ENCODE measurements at places on chromosomes 1 and 21.

DNA sequence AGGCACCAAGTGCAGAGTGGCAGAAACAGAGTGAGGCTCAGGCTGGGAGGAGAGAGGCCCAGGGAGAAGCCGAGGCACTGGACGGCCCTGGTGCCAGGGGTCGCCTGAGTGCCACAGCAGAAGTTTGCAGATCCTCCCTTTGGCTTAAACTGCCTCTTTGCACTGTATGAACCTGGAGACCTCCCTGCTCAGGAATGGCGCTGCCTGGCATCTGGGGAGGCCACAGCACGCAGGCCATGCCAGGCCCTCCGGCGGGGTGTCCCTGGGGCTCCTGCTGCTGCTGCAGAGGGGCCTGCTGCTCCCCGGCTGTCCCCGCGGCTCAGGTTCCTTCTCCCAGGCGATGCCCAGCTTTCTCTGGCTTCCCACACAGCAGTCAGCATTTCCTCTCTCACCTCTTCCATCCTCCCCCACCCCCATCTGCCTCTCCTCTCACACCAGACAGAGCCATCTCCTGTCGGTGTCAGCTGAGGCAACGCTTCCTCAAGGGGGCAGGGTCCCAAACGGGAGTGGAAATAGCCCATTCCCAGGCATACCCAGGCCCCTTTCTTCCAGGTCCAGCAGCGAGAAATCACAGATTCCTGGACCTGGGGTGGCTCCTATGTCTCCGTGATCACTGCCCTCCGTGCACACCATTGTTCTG, 35.2 kb downstream of the SYT6 start:
- no peak for DNase-seq

DNA sequence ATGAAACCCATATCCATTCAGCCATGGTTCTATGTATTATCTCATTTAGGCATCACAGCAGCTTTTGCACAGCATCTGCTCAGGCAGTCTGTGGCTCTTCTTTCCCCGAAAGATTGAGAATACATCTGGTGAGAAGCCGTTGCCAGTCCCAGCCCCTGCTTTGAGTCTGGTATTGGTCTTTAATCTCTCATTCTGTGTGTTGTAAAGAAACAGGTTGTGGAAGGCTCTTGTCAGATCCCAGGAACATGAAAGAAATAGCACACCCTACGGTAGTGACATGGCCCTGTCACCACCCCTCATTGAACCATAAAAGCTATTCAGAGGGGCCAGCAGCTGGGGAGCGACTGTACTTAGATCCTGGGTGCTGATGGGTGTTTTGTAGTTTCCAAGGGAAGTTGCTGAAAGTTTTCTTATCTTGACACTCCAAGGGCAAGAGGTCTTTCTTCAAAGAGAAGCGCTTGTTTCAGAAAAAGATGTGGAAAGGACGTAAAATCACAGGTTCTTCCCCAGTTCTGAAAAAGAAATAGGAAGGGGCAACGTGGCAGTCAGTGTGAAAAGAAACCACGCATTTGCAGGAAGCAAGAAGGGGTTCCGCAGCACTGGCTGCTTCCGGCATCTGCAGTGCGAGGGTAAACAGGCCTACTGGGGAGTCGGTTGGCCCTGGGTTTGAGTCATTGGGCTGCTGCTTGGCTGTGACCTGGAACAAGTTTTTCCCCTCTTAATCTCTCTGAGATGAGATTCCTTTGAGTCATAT, 145.0 kb downstream of the DHRS3 start:
- no peak for DNase-seq

- no peak for DNase-seq
Measured at GRCh38 chr1:27517907-27518718, 28.1 kb upstream of the WASF2 start.

GRCh38 chr1:93631626-93632365, 49.8 kb downstream of the BCAR3 start:
- DNase-seq: no peak

DNA sequence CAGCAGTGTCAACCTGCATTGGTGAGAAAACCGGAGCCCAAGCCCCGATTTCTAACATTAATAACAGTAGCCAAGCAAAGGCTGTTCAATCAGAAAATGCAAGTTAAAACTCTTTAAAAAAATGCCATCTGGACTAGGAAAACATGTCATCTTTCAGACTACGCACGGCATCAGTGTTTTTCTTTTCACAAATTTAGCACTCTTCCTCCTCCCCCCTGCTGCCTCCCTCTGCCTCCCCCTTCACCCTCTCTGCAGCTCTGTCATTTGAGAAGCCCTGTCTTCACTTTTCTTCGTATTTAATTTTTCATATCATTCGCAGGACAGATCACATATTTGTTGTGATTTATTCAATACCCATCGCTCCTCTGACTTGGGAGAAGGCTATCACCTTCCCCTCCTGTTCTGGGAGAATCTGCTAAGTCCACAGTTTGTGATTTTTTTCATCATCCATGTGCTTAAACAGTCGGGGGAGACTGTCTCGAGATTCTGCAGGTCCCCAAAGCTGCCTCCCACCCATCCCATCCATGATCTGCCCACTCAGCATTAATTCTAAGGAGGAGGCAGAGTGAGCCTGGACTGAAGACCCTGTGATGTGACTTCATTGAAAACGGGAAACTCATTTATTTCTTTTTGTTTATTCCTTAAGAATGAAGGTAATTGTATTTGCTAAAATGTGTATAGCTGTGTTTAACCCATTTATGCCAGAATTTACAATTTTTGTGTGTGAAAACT, 84.8 kb downstream of the PROX1 start:
- DNase-seq: no peak

DNA sequence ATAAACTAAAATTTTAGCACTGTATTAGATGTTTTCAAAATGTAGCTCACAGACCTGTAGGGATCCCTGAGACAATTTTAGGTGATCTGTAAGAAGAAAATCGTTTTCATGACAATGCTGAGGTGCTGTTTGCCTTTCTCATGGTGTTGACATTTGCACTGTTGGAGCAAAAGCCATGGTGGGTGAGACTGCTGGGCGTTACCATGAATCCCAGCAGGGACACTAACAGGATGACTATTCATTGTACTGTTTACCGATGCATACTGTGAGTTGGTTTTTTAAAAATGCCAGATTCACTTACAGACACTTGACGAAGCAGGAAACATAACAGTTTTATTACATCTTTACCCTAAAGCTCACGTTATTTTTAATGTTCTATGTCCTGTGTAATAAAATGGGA, 468.5 kb downstream of the PCP4 start:
- no peak for DNase-seq

DNA sequence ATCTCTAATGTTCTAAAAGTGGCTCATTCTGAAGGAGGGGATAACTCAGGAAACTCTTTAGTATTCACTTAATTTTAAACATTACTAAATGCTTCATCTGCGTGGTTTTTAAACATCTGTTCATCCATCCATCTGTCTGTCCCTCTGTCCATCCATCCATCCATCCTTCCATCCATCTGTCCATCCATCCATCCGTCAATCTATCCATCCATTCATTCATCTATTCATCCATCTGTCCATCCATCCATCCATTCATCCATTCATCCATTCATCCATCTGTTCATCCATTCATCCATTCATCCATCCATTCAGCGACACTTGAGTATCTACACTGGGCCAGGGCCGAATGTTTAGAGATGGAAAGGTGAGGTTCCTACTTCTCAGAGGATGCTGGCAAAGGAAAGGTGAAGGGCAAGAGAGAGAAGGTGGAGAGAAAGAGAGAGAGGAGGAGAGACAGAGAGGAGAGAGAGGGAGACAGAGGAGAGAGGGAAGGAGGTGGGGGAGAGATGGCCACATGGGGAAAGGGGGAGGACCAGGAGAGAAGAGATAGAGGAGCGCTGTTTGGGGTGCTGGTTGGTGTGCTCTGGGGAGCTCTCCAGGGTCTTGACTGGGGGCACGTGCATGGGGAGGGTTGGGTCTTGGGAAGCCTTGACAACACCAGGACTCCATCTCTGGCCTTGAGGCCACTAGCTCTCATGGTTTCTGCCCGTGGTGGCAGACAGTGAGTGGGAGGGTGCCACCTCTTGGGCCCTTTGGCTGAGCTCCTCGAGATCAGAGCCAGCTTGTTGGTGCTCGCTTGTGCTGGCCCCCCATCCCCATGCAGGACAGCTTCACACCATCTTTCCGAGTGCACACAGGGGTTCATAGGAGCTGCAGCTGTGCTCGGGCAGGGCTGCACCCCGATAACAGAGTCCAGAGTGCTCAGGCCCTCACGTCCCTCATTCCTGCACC, 45.6 kb downstream of the ABCG1 start:
- DNase-seq: no peak

GRCh38 chr1:212608959-212609700, 569 bp downstream of the ATF3 start:
- DNase-seq: no peak

- DNase-seq: no peak
Measured at GRCh38 chr1:67836769-67837168, 3.5 kb upstream of the GNG12 start.

GRCh38 chr1:220791956-220792355, 5.2 kb downstream of the MTARC1 start:
- DNase-seq: no peak

- DNase-seq: peak; percentile 93
Measured at GRCh38 chr1:43822040-43822690, 111.4 kb upstream of the ARTN start.

- DNase-seq: no peak
Measured at GRCh38 chr21:40595806-40596205, 251.2 kb downstream of the DSCAM start.

GRCh38 chr1:67100833-67101232, 33.9 kb downstream of the C1orf141 start:
- no peak for DNase-seq

DNA sequence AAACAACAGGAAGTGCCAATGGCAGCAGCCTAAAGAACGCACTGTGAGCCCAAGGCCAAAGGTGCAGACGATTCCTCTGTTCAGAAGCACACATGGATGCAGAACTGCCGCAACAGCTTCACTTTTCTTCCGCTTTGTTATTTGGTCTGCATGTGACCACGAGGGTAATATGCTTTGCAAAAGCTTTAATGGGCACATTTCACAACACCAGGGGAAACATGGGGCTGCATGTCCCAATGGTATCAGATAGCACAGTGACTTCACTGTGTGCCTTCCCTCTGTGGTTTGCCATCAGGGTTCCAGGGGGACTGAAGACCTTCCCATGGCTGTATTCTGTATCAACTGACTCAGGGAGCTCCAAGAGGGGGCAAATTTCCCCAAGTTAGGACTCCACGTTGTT, 28.3 kb downstream of the THAP3 start:
- DNase-seq: no peak

GRCh38 chr1:234968451-234968850, 160.2 kb downstream of the TOMM20 start:
- DNase-seq: no peak

- DNase-seq: no peak
Measured at GRCh38 chr1:6090996-6091822, 45.5 kb downstream of the KCNAB2 start.

DNA sequence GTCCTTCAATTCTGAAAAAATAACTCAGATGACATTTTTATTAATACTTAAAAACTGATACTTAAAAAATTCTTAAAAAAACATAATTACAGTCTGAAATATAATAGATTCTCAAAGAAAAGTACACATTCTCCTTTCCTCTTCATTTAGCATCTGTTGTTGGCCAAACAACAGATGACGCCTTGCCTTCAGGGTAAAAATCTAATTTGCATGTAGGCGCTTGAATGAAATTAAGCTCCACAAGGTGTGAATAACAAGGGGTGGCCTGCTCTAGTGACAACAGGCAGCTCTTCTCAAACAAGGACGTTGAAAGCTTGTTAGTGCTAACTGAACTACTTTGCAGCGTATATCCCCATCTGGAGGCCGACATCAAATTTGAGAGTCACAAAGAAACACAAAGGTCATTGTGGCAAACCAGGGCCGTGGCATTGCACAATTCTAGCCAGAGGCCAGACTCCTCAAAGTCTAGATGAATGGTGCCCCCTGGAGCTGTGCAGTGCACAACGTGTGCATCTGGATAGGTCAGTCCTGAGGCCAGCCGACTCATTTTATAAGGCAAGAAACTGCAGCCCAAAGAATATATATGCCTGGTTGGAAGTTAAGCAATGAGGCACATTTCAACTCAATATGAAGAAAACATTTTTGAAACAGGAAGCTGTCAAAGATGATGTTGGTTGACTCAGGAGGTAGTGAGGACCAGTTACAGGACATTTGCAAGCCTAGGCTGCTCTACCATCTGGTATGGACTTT, 459.2 kb upstream of the RUNX1 start:
- DNase-seq: no peak

GRCh38 chr21:40658311-40658710, 188.6 kb downstream of the DSCAM start:
- DNase-seq: no peak

DNA sequence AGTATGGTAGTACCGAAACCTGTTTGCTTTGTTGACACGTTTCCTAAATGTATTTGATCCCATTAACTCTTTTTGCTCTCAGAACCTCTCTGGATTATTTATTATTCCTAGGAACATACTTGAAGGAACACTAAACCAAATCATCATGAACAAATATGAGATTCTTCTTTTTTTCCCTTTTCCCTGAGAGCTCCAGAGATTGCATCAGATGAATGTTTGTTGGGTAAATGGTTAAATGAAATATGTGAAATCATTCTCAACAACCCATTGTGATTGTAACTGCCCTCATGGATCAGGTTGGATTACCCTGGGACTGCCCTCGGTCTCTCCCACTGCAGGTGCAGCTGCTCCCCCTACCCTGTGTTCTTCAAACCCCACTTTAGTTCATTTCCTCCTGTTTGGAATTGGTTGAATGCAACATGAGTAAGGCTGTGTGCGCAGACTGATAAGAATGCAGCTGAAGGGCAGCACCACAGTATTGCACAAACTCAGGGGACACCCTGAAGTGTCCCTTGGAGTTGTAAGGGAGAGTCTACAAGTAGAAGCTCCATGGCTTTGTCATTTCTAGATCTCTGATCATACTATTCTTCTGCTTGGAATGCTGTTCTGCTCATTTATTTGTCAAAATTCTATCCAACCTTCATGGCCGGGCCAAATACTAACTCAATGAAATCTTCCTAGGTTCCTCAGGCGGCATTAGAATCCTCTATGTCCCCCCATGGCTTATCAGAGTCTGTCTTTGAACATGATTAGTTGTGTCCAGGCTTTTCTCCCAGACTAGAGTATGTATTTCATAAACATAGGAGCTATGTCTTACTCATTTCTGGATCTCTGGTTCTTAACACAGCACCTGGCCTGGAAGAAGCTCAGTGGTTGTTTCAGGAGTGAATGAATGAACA, 47.1 kb upstream of the NEK2 start:
- no peak for DNase-seq

DNA sequence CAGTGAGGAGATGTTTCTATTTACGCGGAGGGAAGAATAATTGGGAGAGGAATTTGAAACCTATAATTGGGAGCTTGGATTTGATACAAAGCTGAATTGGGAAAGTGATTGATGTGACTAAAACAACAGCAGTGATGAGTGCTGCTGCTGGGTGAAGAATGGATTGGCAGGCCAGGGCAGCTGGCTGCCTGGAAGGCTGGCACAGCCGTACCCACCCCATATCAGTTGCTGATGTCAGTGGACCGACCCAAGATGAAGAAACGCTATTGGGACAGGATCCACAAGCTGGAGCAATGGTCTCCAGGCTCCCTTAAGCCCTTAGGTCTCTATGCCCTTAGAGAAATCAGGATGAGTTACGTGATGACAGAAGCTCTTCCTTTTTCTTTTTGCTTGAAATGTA, 47.4 kb downstream of the GRIK1 start:
- DNase-seq: no peak

- no peak for DNase-seq
Measured at GRCh38 chr1:47971385-47972160, 25.6 kb downstream of the TRABD2B start.

GRCh38 chr1:65514041-65514440, 93.6 kb downstream of the LEPR start:
- DNase-seq: no peak

- DNase-seq: no peak
Measured at GRCh38 chr21:14453339-14454015, 70.5 kb upstream of the HSPA13 start.

- DNase-seq: no peak
Measured at GRCh38 chr1:164137273-164137925, 421.6 kb upstream of the PBX1 start.
